ENCODE measurements at places on chromosomes 11 and 22.

GRCh38 chr11:7490054-7490453 lies 4.7 kb downstream of the OLFML1 start:
- no peak for DNase-seq

DNA sequence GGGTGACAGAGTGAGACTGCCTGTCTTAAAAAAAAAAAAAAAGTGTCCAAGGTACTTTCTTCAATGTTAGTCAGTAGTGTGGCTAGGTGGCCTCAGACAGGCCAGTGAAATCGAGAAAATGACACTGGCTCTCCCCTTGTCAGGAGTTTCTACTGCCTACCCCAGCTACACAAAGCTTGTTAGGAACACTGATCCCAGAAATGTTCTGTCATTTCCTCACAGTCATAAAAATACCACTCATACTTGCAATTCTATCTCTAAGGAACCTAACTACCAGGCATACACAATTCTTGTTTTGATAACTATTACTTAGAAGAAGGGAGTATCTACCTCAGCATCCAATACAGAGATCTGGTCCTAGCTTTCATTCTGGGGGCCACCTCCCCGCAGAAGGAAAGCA lies 31.3 kb downstream of the ATP6V1E1 start:
- DNase-seq: no peak

GRCh38 chr22:21974058-21974649 lies 8.4 kb downstream of the TOP3B start:
- DNase-seq: no peak

GRCh38 chr22:49561338-49561737 lies 266.3 kb downstream of the BRD1 start:
- DNase-seq: no peak

GRCh38 chr11:111663820-111664219 lies 61.6 kb downstream of the SIK2 start:
- no peak for DNase-seq

DNA sequence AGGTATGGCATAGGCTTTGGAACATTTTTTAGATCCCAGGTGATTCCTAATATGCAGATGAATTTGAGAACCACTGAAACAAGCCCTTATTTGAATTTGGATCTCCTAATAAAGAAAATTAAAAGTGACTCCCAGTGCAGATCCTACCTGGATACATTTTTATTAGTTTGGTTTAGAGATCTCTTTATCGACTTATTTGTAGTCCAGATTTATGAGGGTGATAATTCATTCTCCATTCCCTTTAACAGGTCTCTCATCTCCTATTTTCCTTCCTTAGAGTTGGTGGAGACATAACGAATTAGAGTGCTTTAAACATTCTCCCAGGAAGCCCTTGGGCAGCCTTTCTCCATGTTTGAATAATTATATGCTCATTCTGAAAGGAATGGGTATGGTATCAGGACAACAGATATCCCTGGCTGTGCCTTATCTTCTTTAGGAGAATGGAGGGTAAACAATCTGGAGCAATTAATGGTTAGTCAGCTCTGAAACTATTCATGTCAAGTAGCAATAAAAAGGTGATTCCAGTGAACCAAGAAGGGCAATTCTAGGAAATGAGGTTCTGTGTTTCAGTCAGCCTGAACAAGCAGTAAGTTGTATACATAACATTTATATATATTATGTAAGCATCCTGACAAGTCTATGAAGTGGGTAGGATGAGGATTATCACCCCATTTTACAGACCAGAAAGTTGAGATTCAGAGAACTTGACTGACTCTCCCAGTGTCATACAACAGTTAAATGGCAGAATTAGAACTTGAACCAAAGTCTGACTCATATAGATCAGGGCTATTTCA lies 53.9 kb upstream of the RCE1 start:
- DNase-seq: no peak

GRCh38 chr11:94838027-94838731 lies 70.0 kb downstream of the AMOTL1 start:
- no peak for DNase-seq

DNA sequence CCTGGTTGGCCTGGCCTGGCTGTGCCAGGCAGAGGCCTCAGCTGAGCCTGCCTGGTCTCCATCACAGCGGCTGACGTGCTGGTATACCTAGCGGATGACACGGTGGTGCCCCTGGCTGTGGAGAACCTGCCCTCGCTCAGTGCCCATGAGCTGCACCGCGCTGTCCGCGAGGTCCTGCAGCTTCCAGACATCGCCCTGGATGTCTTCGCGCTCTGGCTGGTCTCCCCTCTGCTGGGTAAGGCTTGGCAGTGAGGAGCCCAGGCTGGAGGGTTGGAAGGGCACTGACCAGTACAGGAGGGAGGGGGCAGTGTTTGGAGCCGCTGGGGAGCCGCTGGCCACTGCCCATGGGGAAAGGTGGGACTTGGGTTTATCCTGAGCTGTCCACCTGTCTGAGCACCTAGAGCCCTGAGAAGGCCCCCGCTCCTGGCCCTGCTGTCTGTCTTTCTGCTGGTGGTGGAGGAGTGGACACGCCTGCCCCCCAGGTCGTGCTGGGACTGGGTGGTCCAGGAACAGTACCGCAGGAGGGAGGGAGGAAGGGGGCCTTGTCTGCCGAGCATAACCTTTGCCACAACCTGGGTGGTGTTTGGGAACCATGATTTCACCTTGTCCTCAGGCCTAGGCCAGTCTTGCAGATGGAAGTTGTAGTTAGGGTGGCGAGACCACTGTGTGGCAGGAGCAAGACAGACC lies 3.0 kb downstream of the FRMD8 start:
- DNase-seq: no peak

DNA sequence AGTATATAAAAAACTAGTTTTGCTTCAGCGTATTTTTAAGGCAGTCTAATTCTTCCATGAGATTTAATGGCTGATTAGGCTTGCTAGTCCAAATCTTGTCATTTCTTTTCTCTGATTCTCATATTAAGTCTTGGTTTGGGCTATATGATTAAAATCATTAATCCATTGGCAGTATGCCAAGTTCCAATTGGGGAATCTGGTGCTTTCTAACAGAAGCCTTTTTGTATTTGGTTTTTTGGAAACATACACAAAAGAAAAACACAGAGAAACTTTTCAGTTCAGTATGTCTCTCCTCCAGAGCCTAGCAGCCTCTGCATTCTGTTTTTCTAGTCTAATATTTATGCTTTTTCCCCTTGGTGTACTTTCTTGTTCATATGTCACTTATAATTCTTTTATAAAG lies 37.9 kb downstream of the SWAP70 start:
- DNase-seq: no peak

DNA sequence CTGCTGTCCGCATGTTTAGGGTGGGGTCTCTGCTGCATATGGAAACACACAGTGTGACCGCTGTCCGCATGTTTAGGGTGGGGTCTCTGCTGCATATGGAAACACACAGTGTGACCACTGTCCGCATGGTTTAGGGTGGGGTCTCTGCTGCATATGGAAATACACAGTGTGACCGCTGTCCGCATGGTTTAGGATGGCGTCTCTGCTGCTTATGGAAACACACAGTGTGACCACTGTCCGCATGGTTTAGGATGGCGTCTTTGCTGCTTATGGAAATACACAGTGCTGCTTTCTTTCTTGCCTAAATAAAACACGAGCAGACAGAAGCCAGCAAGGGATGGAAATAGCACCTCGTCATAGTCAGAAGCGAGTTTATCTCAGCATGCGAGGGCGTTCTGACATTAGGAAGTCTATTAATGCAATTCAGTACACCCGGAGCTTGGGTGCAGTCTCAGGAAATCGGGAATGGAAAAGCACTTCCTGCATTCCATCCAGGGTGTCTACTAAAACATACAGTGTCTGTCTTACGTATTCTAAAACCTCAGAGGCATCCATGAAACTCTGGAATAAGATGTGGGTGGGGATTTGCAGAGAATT lies 32.6 kb upstream of the TOLLIP start:
- no peak for DNase-seq

GRCh38 chr22:39369186-39369585 lies 19.4 kb downstream of the SYNGR1 start:
- no peak for DNase-seq

DNA sequence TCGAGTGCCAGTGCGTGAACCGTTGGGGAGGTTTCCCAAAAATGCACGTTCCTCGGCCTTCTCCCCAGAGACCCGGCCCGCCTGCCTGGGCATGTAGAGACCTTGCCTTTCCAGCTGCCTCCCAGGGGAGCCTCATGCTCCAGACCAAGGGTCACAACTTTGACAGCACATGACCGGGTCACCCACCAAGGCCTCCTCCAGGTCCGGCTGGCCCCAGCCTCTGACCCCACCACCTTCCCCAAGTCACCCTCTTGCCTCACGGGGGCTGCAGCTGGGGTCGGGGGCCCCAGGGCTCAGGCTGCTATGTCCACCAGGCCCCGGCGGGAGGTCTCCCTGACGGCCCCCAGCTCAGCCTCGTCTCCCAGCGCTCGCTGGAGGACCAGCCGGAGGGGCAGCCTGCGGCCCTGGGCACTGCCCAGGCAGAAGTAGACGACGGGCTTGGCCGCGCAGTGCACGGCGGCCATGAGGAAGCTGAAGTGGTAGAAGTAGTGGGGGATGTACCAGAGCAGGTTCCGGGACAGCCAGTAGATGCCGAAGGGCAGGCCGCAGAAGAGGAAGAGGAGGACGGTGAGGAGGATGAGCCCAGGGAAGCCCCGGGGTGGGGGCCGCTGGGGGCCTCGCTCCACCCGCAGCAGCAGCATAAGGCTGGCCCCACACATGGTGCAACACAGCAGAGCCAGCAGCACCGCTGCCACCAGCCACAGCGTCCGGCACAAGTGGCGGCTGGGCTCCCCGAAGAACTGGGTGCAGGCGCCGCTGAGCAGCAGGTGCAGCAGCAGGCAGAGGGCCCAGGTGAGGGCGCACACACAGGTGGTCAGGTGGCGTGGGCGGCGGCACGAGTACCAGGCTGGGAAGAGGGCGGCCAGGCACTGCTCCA lies 4.4 kb downstream of the MRGPRE start:
- DNase-seq: no peak

GRCh38 chr11:23079382-23079813 lies 219.1 kb upstream of the CCDC179 start:
- no peak for DNase-seq

DNA sequence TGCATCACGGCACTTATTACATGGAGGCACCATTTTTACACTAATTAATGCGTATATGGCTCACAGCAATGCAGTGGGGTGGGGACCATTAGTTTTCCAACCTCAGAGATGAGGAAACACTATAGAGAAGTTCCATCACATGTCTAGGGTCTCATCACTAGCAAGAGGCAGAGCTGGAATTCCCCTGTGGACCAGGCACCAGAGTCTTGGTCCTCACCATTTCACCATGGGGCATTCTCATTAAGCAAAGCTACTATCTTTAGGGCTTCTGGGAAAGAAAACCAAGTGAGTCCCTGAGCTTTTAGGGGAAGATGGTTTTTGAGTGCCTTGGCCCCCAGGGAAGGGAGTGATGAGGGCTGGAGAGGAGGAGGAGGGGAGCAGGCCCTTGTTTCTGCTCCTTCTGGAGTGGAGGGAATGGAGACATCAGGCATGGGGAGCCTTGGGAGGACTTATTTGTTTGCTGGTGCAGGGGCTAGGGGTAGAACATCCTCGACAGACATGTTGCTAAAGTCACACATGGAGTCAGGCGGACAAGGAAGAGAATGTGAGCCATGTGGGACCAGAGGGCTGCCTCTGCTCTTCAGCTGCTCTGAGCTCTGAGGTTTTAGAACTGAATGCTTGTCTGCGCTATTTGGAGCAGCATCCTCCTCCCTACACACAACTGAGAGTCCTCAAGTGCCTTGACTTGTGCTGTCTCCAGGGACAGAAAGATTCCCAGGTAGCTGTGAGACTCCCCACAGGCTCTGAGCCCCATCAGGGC lies 40.3 kb upstream of the ZBED5 start:
- no peak for DNase-seq

DNA sequence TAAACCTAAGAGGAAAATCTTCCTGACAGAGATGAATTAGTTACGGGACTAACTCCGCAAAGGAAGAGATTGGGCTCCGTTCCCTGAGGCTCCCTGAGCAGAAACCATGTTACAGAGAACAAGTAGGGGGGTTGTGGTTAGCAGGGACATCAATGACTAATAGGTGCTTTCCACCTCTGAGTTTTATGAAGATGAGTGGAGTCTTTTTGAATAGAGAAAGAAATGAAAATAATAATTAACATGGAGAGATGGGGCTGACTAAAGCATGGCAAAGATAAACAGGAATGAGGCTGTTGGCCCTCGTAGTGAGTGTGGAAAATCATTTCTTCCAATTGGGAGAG lies 47.5 kb upstream of the PICALM start:
- no peak for DNase-seq

DNA sequence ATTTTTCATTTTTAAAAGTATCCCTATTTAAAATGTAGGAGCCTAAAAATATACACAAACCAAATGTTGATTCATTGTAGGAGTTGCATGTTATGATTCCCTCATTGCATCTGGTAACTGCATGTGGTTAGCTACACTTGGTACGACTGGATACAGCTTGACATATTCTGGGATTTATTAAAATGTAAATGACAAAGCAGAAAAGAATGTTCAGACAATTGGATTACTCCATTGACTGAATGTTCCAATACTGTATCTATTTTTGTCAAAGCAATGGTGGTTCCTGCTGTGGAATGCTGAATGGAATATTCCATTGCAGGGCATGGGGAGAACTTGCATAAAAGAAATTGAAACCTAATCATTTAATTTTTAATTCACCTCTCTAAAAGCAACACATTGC lies 30.8 kb downstream of the BLID start:
- no peak for DNase-seq

DNA sequence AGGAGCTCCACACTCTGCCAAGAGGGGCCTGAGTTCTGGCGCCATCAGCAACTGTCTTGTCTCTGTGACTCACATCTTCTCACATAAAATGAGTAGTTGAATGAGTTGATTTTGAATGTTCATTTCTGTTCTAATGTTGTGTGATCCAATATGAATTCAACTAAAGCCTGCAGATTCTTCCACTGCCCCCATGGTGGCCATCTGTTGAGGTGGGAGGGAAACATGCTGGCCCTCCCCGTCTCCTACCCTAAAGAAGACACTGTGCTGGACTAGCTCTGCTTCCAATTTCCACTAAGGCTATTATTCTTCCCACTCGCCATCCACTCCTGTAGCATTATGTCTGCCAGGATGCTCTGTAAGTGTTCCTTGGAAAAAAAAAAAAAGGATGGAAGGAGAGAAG lies 555.6 kb upstream of the LARGE1 start:
- no peak for DNase-seq

DNA sequence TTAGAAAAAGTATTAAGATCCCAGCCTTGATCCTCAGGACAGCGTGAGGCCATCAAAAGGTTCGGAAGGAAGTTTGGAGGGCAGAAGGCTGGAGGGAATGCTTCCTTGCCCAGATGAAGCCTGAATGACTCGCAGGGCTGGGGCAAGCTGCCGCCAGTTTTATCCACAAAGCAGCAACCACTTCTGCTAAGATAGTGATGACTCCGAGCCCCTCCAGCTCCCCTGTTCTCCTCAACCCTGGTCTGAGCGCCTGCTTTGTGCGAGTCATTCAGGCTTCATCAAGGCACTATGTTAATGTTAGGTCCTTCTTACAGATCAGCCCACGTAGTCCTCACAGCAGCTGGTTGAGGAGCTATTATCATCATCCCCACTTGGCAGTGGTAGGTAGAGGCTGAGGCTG lies 158.8 kb downstream of the COMMD9 start:
- no peak for DNase-seq
